SK-MEL-5 (cell line): ENCODE measurements at places on chromosomes 5 and 9.

GRCh38 chr5:176447591-176447977, 601 bp upstream of the FAF2 start:
- no peak for DNase-seq

GRCh38 chr9:15191378-15191777, 115.6 kb downstream of the TTC39B start:
- no peak for DNase-seq

DNA sequence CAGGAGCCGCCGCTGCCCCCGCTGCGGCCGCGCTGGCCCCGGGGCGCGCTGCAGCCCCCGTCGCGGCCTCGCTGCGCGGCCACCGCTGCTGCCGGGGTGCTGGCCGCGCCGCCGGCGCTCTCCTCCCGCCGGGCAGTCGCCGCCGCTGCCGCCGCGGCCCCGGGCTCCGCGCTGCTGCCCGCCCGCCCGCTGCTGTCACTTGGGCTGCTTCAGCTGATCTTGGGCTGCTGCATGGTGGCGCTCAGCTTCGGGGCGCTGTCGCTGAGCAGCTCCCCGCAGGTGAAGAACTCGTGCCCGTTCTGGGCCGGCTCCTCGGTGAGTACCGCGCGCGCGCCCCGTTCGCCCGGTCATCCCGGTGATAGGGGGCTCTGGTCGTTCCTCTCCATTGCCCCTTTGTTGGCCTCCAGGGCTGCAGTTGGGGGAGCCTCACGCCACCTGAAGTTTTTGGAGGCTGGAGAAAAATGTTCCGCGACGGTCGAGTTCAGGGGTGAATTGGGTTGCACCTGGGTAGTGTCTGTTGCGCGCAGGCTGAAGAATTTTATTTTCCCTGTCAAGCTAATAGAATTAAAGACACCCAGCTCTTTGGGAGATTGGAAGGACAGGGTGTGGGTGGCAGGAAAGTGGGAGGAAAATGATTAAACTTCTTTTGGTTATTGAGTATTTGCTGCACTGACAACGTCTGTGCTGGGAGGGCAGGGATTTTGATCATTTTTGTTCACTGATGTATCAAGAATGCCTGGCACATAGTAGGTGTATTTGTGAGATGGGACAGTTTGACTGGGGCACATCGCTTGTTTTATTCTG, 596 bp downstream of the ENTREP1 start:
- no peak for DNase-seq

DNA sequence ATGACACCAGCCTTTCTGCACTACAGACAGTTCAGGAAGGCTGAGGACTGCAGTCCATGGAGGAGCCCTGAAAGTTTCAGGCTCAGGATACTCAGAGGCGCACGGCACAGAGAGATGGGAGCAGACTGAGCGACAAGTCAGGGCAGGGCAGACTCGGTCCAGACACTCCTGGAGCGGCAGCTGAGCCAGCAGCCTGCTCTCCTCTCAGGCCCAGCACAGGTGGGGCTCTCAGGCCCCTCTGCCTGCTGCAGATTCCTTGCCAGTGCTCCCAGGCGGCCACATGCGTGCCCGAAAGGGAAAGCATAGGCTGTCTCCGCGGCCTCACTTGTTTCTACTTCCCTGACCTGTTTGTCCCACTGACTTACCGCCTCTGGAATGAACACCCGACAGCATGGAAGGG, 228.3 kb downstream of the IRX2 start:
- DNase-seq, result no peak

- DNase-seq, result no peak
Measured at GRCh38 chr9:76216161-76216649, 178.0 kb downstream of the RFK start.

- no peak for DNase-seq
Measured at GRCh38 chr5:61298580-61298979, 33.5 kb upstream of the ZSWIM6 start.

- no peak for DNase-seq
Measured at GRCh38 chr9:12860998-12861397, 86.2 kb downstream of the LURAP1L start.

DNA sequence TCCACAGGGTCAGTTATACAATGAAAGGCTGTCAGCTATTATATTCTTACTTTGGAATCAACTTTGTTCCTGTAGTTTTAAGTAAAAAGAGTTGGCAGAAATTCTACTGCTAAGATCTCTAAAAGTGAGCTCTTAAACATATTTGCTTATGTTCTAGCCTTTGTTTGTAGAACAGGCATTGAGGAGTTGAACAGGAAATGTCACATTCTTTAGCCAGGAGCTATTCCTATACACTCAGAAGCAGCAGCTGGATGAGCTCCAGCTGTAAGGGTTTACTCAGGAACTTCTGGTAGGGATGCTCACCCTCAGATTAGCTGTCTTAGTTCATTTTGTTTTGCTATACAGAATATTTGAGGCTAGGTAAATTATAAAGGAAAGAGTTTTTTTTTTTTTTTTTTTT, 22.4 kb upstream of the SPINK14 start:
- no peak for DNase-seq

DNA sequence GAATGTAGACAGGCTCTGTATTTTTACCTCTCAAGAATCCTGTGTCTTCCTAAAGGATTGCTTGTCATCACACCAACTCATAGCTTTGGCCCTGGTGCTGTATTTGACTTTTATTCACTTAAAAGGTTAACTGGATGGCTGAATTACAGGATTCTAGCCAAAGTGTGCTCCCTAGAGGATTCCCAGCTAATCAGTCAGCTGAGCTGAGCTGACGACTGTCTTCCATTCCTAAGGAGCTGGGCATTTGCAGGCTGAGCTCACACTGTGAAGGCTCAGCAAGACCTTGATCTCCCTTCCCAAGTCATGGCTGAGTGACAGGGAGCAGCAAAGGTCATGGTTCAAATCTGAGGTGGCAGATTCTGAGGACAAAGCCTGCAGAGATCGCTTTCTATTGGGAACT, 59.0 kb upstream of the PALM2AKAP2 start:
- peak; percentile 29 for DNase-seq

DNA sequence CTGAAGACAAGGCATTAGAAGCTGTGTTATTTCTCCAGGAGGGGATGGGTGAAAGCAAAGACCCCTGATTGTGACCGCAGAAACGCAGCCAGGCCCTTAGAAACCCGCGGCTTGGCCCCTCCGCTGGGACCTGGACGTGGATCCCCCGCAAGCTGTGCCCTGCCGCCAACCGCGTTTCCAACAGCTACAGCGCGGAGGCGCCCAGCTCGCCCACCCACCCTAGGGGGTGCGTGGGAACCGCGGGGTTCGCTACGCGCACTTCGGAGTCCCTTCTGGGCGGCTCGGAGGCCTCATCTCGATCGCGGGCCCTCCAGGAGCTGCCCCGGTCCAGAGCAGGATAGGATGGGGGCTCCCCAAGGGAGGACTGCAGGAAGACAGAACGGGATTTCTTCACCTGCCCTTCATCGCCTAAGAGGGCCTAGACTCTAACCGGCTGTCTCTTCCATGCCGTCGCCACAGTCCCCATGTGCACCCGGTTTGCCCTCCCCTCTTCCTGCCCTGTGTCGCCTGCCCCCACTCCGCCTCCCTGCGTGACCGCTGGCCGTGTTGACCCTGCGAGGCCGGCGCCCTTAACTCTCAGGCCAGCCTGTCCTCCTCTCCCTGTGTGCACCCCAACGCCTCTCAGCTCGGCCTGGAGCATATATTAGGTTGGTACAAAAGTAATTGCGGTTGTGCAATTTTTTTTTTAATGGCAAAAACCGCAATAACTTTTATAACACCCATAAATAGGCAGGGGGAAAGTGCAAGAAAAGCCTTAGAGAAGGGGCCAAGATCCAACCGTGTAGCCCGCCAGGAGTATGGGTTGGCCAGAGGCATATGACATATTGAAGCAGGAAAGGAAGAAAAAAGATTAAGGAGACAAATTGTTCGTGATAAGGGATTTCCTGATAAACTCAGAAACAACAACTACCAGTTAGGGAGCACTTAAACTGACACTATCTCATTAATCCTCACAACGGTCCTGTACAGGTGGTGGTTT, 68.1 kb upstream of the FREM1 start:
- DNase-seq, result no peak

DNA sequence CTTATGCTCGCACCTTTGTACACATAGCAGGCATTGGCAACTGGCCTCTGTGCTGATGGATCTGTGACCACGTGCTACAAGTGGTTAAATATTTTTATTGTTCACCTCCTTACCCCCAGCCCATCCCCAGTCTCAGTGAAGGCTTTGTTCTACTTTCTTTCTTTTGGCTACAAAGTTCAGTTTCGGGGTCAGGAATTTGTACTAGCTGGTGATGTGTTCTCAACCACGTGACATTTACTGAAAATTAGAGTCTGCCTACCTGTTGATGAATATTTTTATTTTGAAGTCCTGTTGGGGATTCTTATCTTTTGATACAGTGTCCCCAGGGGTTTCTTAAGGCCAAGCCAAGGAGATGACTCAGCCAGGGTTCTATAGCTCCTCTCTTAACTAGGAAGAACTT, 47.8 kb downstream of the C9orf57 start:
- DNase-seq, result no peak

DNA sequence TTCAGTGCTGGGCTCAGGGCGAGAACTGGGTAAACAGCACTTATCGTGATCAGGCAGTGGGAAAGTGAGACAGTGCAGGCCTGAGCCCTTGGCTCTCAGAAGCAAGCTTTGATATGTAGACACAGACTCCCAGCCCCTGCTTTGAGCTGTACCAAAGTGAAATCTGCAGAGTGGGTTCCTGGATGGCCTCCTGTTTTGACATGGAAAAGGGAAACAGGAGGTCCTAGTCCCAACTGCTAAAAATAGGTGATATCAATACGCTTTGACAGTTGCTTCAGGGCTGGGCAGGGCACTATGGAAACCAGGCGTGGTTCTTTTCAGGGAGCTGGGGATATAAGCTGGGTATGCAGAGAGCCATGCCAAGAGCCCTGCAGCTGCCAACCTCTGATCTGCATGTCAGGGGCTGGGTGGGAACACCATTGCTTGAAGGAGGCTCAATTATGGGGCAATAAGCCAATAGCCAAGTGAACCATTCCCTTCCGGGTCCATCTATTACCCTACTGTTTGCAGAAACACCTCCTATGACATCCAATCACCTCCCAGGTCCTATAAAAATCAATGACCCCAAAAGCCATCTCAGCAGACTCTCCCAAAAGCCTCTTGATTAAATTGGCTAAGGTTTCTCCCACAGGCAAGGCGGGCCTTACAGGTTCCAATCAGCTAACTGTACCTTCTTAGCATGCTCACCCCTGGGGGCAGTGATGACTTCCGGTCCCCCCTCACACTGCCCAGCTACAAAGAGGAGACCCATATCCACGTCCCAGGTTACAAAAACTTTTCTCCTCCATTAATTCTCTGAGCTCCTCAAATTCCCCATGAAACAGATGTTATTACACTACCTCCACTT, 45.8 kb downstream of the EPB41L4B start:
- DNase-seq, result no peak

DNA sequence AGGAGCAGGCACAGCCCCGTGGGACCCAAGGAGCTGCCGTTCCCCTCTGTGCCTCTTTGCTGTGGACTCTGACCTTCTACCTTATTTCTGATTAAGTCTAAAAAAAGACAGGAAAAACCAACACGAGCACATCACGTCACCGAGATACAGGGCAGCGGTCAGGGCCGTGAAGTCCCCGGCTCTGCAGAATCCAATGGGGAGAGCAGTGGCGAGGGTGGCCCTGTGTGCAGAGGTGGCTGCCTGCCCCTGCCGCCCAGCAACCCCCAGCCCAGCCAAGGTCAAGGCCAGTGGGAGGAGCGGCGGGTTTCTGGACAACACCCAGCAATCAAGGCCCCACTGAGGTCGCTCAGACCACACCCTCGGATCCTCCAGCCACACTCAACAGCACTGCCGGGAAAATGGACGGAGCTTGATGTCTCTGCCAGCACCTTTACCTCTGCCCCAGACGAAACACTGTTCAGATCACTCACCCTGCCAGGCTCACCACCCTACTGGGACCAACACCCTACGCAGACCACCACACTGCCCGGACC, 32.7 kb upstream of the SLC9A3 start:
- no peak for DNase-seq

DNA sequence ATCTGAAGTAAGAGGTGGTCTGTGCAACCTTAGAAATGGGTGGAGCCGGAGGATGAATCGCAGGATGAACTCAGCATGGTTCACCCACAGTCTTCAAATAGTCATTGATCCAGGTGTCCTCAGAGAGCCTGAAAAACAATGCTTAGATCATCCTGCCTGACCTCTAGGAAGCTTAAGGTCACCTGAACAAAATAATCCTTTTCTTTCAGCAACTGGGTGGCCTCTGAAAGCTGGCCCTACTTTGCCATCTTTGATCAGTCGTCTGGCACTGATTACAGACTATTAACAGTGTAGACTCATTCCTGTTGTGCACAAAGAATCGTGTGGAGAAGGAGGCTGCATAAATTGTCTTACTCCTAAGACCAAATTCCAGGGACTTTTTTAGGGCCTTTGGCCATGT, 50.7 kb downstream of the PIP5K1B start:
- DNase-seq, result no peak

DNA sequence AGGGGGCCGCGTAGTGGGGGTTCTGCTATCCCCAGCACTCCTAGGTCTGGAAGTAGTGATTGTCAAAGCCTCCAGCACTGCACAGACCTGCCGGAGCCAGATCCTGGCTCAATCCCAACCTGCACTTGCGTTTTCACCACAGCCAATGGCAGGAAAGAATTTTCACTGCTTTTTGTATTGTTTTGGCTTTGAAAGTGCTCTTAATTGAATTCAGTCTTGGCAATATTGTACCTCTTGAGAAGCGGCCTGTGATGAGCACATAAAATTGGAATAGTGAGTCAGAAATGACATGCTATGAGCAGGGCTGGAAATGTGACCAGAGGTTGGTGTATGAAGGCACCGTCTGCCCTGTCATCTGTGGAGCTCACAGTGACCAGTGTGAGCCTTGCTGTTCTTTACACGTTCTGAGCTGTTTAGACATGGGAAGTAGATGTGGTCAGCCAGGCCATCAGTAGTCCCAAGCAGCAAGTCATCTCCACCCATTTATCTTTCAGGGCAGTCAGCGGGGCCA, 41.5 kb downstream of the SECISBP2 start:
- no peak for DNase-seq

DNA sequence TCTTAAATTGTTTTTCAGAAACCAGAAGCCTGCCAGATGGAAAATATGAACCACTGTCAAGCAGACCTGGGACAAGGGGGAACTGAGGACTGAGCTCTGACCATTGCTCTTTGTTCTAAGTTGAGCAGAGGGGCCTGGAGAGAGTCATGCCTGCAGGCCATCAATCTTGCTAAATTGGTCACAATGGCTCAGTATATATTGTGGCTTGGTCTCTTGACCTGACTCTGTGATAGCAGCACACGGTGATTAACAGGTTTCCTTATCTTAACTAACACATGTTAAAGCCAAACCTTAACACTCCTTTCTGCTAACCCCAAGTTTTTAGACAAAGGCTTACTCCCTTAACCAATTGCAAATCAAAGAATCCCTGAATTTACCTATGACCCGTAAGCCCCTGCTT, 1281.2 kb upstream of the NUDT12 start:
- DNase-seq, result no peak

GRCh38 chr5:68504306-68504705, 288.8 kb downstream of the PIK3R1 start:
- DNase-seq, result no peak

GRCh38 chr9:131348631-131349521, 45.0 kb upstream of the PRRC2B start:
- no peak for DNase-seq

GRCh38 chr9:126474206-126474765, 139.4 kb upstream of the LMX1B start:
- no peak for DNase-seq

GRCh38 chr9:109411069-109411761, 86.9 kb downstream of the PTPN3 start:
- DNase-seq, result no peak

GRCh38 chr9:132012704-132013357, 66.8 kb downstream of the MED27 start:
- DNase-seq, result no peak
